CD4-positive, alpha-beta memory T cell (primary cell): ENCODE measurements at places on chromosomes 3 and 15. TPM values are rescaled to one million over a fixed set of nuclear protein-coding genes. Genes with fewer than 3 reads are reported as not detected.
A peak's percentile ranks its signal among the peaks of the same experiment; 100 is the strongest.

DNA sequence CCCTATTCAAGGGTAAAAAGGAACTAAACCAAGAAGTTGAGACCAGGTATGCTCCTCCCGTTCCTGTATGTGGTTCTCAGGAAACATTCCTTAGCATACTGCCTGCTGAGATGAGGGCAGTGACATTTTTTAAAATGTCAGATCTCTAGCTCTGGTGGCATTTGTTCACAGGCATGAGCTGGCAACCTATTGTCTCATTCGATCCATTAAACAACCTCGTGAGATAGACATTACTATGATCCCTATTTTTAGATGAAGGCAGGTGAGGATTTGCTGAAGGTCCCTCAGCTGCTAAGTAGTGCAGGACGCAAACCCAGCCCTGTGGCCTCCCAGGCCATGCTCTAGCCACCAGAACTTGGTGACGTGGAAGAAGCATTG is 74.9 kb downstream of the SIDT1 start:
- DNase-seq, result no peak

DNA sequence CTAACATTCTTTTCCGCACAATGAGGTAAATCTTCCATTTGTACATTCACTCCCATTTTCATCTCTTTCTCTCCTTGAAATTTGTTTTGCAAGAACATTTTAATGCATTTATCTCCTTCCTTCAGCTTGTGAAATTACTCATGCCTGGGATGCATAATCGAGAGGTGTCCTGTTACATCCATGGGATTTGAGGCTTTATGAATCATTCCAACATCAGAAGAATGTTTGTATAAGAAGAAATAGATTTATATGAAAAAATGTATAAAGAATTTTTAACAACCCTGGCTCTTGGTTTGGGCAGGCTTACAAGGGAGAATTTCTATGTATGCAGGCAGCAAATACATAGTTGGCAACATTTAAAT is 93.2 kb upstream of the MBNL1 start:
- no peak for DNase-seq

GRCh38 chr15:77881950-77882349 is 195.6 kb downstream of the TBC1D2B start:
- no peak for DNase-seq

- no peak for DNase-seq
Observed at GRCh38 chr15:39735120-39735717, 47.4 kb downstream of the FSIP1 start.

The TWF2 gene
- total RNA-seq, result 69.3 TPM

DNA sequence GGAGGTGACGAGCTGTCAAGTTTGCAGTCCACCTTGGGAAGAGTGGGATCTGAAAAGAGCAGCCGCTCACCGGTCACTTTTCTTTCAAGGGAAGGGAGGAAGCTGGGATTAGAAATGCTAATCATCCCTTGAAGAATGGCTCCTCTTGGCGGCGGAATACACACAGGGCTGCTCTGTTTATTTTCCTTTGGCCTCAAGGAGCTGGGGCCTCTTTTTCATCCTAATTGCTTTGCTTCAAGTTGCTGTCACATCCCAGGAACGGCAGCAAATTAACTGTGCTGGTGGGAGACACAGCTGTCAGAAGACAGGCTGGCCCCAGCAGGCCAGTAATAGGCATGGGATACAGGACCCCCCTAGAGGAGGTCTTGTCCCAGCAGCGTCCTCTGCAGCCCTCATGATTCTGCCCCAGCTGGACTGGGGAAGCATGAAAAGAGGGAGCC is 6.7 kb downstream of the KBTBD13 start:
- DNase-seq, result no peak

The FAM131A gene
- 9.0 TPM for total RNA-seq

The NTRK3 gene
- not detected for total RNA-seq

- no peak for DNase-seq
Observed at GRCh38 chr15:91911844-91912243, 58.3 kb downstream of the SLCO3A1 start.

GRCh38 chr3:32495085-32495484 is 7.6 kb downstream of the CMTM6 start:
- no peak for DNase-seq

- peak; percentile 8 for DNase-seq
Observed at GRCh38 chr15:92158426-92158825, 235.3 kb upstream of the ST8SIA2 start.

The TNNC1 gene
- 5.3 TPM for total RNA-seq

The SLC28A1 gene
- not detected for total RNA-seq

The ZNF620 gene
- 3.7 TPM for total RNA-seq

- no peak for DNase-seq
Observed at GRCh38 chr15:71110405-71111180, 4.7 kb upstream of the THSD4 start.

DNA sequence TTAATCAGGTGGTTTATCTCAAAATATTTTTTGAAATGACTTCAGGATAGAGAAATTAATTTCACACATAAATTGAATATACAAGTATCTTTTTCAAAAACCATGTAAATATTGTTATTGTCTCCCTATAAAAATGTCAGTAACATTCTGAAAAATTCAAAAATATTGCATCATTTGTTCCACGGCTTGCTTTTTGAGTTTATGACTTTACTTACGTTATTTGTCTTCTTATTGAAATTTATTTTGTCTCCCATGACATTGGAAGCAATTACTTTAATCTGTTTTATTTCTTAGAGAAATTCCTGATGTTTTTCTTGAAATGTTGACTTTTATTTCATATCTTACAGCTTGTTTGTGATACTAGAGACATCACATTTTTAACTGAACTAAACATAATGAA is 56.9 kb upstream of the P2RY1 start:
- DNase-seq, result no peak

The PDCD7 gene
- 40.5 TPM for total RNA-seq

- no peak for DNase-seq
Observed at GRCh38 chr15:43968551-43968950, 141.7 kb downstream of the WDR76 start.

- DNase-seq, result no peak
Observed at GRCh38 chr3:54706738-54707137, 221.1 kb downstream of the LRTM1 start.

DNA sequence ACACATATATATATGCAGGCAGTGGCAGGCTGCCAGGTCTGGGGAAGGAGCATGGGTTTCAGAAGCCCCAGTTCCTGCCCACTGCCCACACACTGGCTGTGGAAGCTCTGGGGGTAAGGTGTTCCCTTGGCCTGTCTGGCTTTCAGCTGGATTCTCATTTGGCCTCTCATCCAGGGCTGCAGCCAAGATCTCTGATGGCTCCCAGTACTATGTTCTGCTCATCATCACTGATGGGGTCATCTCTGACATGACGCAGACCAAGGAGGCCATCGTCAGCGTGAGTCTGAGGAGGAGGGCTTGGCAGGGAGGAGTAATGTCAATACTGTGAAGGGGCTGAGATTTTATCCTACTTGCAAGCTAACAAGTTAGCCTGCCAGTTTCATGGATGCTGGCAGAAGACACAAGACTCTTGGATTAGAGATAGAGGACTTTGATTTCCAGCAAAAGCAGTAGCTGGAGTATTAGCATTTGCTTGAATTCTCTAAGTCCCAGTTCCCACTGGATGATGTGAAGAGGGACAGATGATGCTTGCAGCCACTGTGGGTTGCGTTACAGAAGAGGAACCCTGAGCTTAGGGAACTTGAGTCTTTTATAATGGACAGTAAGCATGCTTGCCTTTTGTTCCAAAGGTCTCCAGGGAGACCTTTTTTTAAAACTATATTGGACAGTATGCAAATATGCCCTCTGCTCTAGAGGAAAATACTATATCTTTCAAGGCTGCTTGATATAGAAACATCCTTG is 5.6 kb upstream of the BRPF1 start:
- no peak for DNase-seq

DNA sequence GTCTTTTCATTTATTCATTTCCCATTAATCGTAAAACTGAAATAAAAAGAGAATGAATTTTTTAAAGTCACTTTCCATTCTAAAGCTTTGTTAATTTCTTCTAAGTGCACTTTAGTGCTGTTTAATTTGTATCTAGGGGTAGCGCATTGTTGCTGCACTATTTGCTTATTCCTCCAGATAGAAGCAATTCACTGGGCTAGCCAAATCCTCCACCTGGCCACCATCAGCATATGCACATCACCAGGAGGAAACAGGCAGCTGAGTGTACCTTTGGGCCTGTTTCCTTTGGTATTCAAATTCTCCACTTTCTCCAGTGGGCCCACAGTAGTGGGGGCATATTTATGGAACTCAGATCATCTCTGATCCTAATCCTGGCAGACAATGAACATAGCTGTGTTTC is 29.8 kb upstream of the CPB1 start:
- no peak for DNase-seq

The RAB6B gene
- 1.8 TPM for total RNA-seq

The UNC13C gene
- not detected for total RNA-seq

The TMEM207 gene
- not detected for total RNA-seq

DNA sequence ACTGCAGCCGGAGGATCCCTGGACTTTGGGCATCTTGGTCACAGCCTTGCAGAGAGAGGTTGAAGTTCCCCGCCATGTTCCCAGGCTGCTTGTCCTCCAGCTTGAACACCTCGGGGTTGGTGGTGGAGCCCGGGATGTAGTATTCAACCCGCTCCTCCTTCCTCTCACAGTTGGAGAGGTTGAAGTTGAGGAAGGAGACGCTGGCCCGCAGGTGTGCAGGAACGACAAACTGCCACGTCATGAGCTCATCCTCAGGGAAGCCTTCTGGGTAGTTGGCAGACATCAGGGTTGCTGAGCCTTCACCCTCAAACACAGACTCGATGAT is 35.7 kb downstream of the CDCP1 start:
- no peak for DNase-seq

DNA sequence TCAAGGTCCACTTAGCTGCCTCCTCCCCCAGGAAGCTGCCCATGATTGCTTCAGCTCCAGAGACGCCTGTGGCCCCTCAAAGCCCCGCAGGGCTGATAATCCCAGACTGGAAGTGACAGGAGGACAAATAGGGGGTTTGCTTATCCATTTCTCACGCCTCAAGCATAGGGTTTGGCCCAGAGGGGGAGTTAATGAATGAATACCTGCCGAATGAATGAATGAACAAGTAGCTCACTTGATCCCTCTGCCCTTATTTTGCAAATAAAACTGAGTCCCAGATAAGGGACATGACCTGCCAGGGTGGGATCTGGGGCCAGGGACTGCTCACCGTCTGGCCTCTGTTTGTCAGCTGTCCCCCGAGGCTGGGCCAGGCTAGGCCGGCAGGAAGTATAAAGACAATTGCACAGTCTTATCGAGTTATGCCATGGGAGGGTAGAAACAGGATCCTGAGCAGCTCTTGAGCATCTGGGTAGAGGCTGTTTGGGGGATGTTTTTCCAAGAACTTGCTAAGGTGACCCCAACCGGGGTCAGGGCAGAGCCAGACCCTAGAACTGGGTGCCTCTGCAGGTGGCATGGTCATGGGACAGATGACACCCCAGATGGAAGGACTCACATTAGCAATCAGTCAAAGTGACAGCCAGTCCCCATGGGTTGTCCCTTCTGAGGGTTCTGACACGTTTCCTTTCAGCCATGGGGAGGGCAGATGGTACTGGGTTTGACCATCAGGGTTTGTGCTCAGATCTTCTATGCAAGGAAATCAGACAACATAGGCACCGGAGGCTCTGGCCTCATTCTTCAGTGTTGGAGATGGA is 45.0 kb downstream of the IQSEC1 start:
- no peak for DNase-seq

The HERC2 gene
- 48.5 TPM for total RNA-seq

DNA sequence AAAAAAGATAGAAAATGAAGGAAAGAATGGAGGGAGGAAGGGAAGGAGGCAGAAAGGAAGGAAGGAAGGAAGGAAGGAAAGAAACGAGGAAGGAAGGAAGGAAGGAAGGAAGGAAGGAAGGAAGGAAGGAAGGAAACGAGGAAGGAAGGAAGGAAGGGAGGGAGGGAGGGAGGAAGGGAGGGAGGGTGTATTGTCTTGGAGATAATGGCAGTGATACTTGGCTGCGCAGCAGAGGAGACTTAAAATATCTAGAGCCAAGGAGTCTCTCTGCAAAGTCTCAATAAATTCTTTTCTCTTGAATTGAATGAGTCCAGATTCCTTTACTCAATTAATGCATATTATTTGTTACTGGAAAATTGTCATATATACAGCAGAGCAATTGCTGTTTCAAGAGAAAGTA is 1059.7 kb downstream of the ZPLD1 start:
- DNase-seq, result no peak

GRCh38 chr3:61928776-61929314 is 367.5 kb downstream of the PTPRG start:
- no peak for DNase-seq

The TF gene
- total RNA-seq, result 0.25 TPM

DNA sequence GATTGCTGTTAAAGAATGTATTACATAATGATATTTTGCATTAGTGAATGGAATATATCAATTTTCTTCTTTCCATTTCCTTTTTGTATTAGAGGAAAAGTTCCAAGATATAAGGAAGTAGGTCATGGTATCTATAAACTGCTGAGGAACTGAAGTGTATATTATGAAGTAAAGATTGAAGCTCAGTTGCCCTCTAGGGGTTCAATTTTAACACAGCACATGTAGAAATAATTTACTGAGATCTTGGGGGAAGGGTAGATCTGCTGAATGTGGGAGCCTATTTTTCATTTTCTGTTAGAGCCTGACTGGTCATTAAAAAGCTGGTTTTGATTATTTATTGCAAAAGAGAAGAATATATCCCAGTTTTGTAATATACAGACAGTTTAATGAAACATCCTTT is 45.2 kb downstream of the CMC1 start:
- DNase-seq, result no peak

DNA sequence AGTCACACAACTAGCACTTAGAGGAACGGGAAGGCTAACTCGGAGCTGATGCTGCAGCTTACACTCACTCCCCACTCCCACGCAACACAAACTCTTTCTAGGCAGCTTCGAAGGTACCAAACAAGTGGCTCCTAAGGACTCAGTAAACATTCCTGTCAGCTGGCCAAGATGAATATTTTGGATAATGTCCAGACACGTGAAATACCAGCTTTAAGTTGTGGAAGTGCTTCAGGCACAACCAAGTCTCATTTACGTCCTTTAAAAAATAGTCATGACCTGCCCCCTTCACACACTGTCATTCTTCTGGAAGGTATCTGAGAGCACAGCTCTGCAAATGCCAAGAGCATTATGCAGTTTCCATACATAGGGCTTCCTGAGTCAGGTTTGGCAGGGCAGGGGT is 1005.9 kb upstream of the CFAP20DC start:
- DNase-seq, result no peak
